Stimulated activated CD4-positive, alpha-beta T cell treated with anti-CD3 and anti-CD28 coated beads, Interleukin-15, amount 100 ng/mL, for 1 hour (primary cell): ENCODE measurements at places on chromosomes 6 and 20.

GRCh38 chr6:63403725-63404124 lies 83.9 kb upstream of the LGSN start:
- no peak for DNase-seq

DNA sequence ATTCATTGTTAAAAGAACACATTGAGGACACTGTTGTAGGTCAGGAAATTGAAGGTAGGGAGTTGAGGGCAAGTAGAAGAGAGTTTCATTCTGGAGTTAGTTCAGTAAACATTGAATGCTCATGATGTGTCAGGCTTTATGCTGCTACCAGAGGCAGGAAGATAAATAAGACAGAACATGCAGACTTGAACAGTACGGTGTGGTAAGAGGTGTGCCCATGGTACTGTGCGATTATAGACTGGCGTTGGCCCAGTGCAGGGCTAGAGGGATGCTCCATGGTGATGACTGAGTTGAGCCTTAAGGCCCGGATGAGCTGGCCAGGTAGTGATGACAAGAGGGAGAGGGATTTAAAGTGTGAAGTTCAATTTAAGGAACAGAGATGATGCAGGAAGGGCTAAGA lies 50.8 kb downstream of the CARMIL1 start:
- no peak for DNase-seq

DNA sequence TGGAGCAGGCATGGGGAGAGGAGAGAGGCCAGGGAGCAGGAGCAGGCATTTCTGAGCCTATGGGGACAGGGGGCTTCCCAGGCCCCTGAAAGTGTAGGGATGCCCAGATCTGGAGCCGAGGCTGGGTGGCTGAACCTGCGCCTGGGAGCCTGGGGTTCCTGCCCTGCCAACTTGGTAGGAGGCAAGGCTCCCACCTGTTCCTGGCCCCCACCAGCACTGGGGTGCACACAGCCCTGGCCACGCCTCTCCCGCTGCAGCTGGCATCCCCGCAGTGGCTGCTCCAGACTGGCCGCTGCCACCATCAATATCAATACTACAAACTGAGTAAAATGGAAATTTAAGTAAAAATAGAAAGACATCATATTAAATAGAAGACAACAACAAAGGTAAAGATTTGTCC lies 684.9 kb upstream of the MAP3K7 start:
- no peak for DNase-seq

DNA sequence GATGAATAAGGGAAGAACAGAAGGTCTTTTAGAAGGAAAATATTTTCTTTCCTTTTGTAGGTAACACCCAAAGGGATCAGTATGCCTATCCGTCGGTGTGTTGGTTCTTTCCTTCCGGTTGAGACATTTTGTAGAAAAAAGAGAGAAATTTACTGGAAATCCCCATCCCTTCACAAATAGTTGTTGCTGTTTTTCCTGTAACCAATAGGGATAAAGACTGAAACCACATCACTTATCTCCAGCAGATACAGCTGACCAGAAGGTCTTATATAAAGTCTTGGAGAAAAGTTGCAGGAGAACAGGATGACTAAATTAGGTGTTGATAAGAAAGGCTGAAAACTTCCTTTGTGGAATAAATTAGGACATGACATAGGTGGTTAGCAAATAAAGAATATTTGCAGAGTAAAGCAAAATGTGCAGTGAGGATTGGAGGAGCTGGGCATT lies 14.8 kb upstream of the HLA-DRB1 start:
- no peak for DNase-seq

DNA sequence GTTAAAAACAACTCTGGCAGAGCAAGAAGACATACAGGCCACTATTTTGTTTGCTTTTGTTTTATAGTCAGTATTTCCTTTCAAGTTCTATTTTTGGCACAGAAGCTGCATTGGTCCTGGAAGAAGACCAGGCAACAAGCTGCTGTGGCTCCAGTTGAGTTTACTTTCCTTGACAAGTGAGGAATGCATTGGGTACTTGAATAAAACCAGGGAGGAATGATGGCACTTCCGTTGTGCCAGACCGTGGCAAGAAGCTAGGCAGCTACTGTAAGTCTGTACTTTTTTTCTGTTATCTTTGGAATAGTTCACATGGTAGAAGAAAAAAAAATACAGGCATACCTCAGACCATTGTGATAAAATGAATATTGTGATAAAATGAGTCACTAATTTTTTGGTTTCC lies 66.3 kb downstream of the NCOA3 start:
- DNase-seq, result no peak

- no peak for DNase-seq
Measured at GRCh38 chr20:48758206-48758820, 69.5 kb downstream of the PREX1 start.

GRCh38 chr6:145161501-145161900 lies 573.8 kb downstream of the EPM2A start:
- no peak for DNase-seq
